Heart left ventricle (tissue), 16 donors: ENCODE measurements at places on chromosomes 1 and 21. TPM values are rescaled to one million over a fixed set of nuclear protein-coding genes. Genes with fewer than 3 reads are reported as not detected.

Gene PTGS2
- polyA plus RNA-seq, result 0.25 TPM

Gene HES4
- polyA plus RNA-seq, result 29.2 TPM

Gene LRRC39
- polyA plus RNA-seq, result 181 TPM

Gene OR2M3
- not detected for polyA plus RNA-seq

Gene SHISAL2A
- polyA plus RNA-seq, result not detected

Gene TRIM62
- 3.8 TPM for polyA plus RNA-seq

GRCh38 chr1:119713749-119714456, 2.2 kb downstream of the PHGDH start:
- DNase-seq, result no peak

- DNase-seq, result peak; percentile 79
Measured at GRCh38 chr1:93676427-93676826, 5.2 kb downstream of the BCAR3 start.

GRCh38 chr1:235098547-235098946, 30.1 kb downstream of the TOMM20 start:
- no peak for DNase-seq

DNA sequence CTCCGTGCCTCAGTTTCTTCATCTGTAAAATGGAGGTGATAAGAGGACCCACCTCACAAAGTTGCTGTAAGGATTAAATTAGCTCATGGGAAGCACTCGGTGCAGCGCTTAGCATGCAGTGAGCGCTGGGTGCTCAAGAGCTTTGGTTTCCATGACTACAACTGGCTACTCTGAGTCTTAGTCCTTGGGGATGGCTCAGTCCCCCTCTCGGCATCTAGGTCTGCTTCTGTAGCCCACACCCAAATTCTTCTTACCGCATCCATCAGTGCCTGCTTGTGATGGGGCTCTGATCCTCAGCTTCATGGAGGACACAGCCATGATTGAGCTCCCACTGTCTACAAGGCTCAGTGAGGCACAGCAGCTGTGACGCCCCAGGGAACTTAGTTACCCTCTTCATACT, 159.0 kb downstream of the ACTL8 start:
- DNase-seq, result no peak

DNA sequence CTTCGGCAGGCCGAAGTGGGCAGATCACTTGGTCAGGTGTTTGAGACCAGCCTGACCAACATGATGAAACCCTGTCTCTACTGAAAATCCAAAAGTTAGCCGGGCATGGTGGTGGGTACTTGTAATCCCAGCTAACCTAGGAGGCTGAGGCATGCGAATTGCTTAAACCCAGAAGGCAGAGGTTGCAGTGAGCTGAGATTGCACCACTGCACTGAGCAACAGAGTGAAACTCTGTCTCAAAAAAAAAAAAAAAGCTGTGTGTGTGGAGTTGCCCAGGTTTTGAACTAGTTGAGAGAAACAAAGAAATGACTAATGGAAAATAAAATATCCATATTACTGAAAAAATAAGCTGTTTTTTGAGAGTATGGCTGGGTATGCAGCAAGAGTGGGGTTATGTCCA, 100.2 kb downstream of the GTF2B start:
- DNase-seq, result no peak

- peak; percentile 80 for DNase-seq
Measured at GRCh38 chr1:30085811-30086770, 637.3 kb downstream of the MATN1 start.
